Fibroblast of the aortic adventitia (primary cell): ENCODE measurements at places on chromosomes 7 and 10. TPM values are rescaled to one million over a fixed set of nuclear protein-coding genes. Genes with fewer than 3 reads are reported as not detected.

Gene ANKRD22
- total RNA-seq, result 0.09 and 0.33 TPM in 2 replicates

DNA sequence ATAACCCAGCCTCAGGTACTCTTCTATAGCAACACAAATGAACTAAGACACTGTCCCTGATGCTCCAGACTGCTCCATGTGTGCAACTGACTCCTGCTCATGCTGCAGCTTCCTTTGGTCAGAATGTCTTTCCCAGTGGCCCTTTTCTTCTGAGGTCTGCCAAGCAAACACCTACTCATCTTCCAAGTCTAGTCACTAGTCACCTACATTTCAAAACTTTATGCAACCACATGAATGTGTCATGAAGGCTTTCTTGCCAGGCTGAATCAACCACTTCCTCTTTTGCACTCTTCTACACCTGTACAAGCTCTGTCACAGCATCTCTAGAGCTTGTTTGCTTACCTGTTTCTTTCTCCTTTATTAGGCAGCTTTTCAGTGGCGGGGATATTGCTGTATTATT, 75.8 kb downstream of the LSMEM1 start:
- no peak for DNase-seq

GRCh38 chr7:108015740-108016139, 12.8 kb upstream of the LAMB1 start:
- DNase-seq, result peak; percentile 27

Gene DENND2A
- total RNA-seq, result 10.8 and 17.7 TPM in 2 replicates

Gene IFIT1B
- not detected in 2 replicates for total RNA-seq

Gene SP8
- total RNA-seq, result not detected in 2 replicates
